Activated CD4-positive, alpha-beta T cell treated with anti-CD3 and anti-CD28 coated beads for 48 hours (primary cell): ENCODE measurements at places on chromosomes 16 and 17.

DNA sequence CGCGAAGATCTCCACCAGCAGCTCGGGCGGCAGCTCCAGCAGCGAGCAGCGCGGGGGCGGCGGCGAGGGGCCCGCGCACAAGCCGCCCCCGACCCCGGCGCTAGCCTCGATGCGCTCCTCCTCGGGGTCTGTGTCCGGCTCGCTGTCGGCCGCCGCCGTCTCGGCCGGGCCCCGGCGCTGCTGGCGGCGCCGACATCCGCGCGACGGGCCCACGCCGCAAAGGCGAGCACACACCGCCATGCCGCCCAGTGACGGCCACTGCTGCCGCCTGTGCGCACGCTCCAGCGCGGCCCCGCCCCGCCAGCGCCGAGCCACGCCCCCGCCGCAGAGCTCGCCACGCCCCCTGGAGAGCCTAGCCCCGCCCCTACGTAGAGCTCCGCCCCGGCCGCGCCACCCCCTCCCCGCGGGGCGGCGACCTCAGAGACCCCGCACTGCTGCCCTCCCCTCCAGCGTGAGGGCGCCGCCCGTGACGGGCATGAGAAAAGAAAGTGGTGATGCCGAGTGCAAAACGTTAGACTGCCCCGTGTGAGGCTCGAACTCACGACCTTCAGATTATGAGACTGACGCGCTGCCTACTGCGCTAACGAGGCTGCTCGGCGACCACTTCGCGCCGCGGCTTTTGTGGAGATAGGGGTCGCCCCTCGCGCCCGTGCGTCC lies at the start of gene FBXO31:
TSS of gene FBXO31 (minus strand) at position 272 of the 657 bp plus-strand sequence. CDS start at position 240, 32 bp downstream.
- peak; percentile 94 for DNase-seq

- no peak for DNase-seq
Observed at GRCh38 chr17:59757043-59757442, 49.6 kb downstream of the VMP1 start.

GRCh38 chr16:82603784-82604411 lies 22.9 kb upstream of the CDH13 start:
- DNase-seq: peak; percentile 16

DNA sequence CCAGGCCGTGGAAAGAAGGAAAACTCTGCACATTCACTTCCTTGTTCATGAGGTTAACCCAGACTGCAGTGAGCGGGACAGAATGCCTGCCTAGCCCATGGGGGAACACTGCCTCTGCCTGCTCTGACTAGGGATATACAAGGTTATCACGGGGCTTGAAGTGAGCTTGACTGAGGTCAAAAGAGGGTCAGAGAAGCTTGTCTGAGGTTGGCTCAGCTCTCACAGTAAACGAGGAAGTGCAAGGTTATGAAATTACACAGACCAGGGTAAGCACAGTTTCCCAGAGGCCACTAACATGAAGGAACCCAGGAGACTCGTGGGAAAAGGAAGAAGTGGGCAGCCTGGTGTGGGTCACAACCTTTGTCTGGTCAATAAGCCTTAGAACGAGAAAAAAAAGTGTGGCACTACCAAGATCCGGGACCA lies 28.7 kb downstream of the HIC1 start:
- no peak for DNase-seq

DNA sequence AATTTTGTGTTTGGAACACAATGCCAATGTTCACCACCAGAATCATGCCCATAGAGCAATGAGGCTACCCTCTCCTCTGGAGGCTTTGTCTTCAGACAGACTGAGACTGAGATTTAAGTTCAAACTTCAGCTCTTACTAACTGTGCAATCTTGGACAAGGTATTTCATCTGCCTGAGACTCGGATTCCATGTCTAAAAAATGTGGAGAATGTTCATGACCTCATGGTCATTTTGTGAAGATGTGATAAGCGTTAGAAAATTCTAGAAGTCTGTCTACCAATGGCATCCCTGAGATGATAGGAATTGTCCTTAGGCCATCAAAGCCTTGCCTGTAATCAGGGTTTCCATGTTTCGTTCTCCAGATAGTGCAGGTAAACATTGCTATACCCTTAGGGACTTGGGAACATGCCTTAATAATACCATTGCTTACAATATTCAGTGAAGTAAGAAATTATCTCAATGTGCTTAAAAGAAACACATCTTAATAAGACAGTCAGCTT lies 388.2 kb upstream of the MAF start:
- no peak for DNase-seq

GRCh38 chr16:901715-902601 lies 68.8 kb downstream of the LMF1 start:
- no peak for DNase-seq

- no peak for DNase-seq
Observed at GRCh38 chr17:10033959-10034358, 128.9 kb upstream of the RCVRN start.

GRCh38 chr17:20291853-20292252 lies 175.5 kb downstream of the LGALS9B start:
- DNase-seq: no peak

GRCh38 chr17:43940630-43941029 lies 1.6 kb downstream of the PPY start:
- peak; percentile 47 for DNase-seq

- no peak for DNase-seq
Observed at GRCh38 chr17:65204001-65204400, 66.8 kb downstream of the RGS9 start.

DNA sequence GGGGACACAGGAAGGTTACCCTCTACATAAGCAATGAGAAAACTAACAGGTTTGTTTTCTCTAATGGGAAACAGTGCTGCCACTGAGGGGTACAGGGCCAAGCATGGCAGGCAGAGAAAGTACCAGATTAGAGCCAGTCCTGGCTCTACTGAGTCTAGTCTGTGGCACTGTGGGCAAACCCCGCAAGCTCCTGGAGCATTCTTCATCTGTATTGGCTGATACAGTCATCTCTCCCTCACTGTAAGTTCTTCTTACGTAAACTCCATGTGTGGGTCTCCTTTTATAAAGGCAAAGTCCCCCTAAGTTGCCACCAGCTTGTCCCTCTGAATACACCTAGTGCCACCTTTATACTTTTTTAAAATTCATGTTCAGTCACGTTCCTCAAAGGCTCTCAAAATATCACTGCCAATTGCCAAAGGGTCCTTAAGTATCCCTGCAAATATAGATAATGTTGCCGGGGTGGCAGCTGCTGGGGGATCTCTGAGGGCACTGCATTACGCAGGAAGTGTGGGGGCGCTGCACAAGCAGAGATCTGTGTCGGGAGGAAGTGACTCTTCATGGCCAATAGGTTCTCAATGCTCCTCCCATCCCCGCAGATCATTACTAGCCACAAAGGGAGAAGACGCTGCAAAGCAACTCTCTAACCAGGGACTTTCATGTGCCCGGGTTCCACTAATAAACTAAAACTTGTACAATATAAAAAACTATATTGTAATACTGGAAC lies 18.8 kb downstream of the XPO6 start:
- DNase-seq: peak; percentile 81

DNA sequence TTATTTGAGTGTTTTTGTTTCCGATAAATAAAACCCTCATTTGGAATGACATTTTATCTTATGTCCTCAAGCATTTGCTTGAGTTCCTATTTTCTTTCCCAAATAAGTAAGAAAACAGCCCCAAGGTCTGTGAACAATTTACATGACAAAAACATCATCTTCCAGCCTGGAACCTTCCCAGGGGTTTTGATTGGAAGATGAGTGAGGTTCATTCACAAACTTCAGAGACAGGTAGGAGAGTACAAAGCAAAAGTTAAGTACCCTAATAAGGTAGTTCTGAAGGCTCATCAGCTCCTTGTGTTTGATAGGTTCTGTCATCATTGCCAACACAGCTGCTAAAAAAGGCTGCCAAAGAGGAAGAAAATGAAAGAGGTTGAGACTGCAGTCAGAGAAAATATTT lies 772.8 kb downstream of the CDH8 start:
- no peak for DNase-seq

GRCh38 chr16:66515596-66516508 lies 34.1 kb downstream of the TK2 start:
- peak; percentile 53 for DNase-seq

GRCh38 chr17:70173681-70174080 lies 4.3 kb downstream of the KCNJ2 start:
- DNase-seq: no peak
